PC-9 (cell line): ENCODE measurements at places on chromosomes 7 and 10.

DNA sequence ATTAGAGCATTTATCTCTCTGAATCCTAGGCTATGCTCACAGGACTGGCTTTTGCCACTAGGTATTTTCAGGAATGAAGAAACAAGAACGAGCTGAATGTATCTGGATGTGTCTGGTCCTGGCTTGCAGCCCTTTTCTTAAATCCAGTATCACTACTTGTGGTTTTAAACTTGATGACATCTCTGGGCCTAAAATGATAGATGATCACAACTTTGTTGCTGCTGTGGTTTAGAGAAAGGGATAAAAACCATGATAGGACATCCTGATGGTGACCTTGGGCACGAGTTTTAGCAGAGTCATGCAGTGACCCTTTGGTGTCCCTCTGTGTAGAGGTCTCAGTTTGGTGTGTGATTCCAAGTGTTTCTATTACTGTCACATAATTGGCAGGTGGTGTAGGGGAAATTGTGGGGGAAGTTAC, 31.7 kb upstream of the SEMA3C start:
- no peaks in the 10 kb centered on the region for H3K27me3 ChIP-seq
- no peaks in the 10 kb centered on the region for H3K4me1 ChIP-seq
- H3K36me3 ChIP-seq = no peaks in the 10 kb centered on the region

- H3K4me1 ChIP-seq = peaks cover 13% of the 10 kb centered on the region
- H3K4me3 ChIP-seq = no peak overlapping the region
- H3K36me3 ChIP-seq = peaks cover 9% of the 10 kb centered on the region; the same call in 1 of the 2 replicates
- H3K27me3 ChIP-seq = no peaks in the 10 kb centered on the region
- peak; percentile 51 for DNase-seq
Observed at GRCh38 chr7:141585592-141586510, 34.6 kb downstream of the AGK start.

- no peaks in the 10 kb centered on the region for H3K27me3 ChIP-seq
- no peak overlapping the region for H3K27ac ChIP-seq
- DNase-seq = no peak
- H3K4me3 ChIP-seq = no peak overlapping the region
- H3K4me1 ChIP-seq = no peaks in the 10 kb centered on the region
- H3K36me3 ChIP-seq = no peaks in the 10 kb centered on the region
Observed at GRCh38 chr7:106927536-106927935, 62.5 kb downstream of the PIK3CG start.

DNA sequence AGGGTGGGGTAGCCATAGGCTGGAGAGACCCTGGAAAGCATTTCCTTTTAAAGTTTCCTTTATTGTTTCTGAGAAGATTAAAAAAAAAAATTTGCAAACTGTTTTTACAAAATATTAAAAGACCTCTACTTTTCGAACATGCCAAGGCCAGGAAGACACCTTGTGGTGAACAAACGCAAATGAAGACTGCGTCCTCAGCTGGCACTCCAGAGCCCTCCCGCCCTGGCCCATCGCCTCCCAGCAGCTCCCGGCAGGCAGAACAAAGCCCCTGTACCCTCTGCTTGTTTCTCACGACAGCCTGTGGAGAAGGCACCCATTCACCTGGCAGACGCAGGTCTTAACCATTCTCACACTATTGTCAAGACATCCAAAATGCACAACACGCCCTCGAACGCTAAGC, 56.4 kb downstream of the ESYT2 start:
- no peak overlapping the region for H3K4me3 ChIP-seq
- no peaks in the 10 kb centered on the region for H3K27me3 ChIP-seq
- H3K4me1 ChIP-seq = no peaks in the 10 kb centered on the region
- DNase-seq = no peak

GRCh38 chr10:84176351-84176750, 2.8 kb downstream of the GPR15LG start:
- no peak overlapping the region for H3K4me3 ChIP-seq
- DNase-seq = no peak
- H3K27me3 ChIP-seq = peaks cover 46% of the 10 kb centered on the region
- no peak overlapping the region for H3K27ac ChIP-seq
- H3K4me1 ChIP-seq = no peaks in the 10 kb centered on the region

- DNase-seq = no peak
- no peaks in the 10 kb centered on the region for H3K27me3 ChIP-seq
- no peak overlapping the region for H3K27ac ChIP-seq
- no peak overlapping the region for H3K4me3 ChIP-seq
- H3K4me1 ChIP-seq = no peaks in the 10 kb centered on the region
Observed at GRCh38 chr10:15420858-15421257, 49.8 kb upstream of the FAM171A1 start.

- no peak for DNase-seq
- peaks cover 17% of the 10 kb centered on the region for H3K4me1 ChIP-seq
- H3K27ac ChIP-seq = no peak overlapping the region
- no peaks in the 10 kb centered on the region for H3K36me3 ChIP-seq
- H3K4me3 ChIP-seq = no peak overlapping the region
Observed at GRCh38 chr10:70890917-70891431, 2.6 kb upstream of the PCBD1 start.

DNA sequence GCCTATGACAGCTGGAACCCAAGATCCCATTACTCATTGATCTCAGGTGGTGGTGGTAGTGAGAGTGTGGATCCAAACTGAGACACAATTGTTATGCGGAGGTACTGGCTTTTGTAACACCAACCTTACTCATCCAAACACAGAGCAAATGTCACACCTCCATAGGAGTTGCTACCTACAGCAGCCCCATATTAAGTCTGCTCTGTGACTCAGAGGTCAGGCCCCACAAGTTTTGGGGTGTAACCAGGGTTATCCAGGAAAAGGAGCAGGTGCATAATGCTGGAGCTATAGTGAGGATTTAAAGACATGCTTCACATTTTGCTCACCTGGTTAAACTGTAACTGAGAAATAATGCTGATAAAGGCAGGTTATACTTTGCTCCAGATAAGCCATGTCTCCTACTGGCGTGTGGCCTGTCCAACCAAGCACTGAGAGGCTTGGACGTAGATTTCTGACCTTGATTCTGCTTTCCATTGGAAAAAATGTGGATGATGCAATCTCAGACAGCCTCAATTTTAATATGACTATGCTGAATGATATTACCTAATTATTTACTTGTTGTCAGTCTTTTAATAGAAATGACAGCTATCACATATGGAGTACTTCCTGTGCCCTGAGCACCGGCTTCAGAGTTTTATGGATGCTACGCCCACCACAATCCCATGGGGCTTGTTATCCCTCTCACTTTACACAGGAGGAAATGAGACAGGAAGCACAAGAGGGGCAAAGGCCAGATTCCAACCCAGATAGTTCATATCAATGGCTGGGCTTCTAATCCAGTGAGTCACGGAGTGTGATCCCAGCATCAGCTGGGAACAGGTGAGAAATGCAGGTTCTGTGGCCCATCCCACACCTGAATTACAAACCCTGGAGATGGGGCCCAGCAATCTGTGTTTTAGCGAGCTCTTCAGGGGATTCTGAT, 181.3 kb downstream of the CHN2 start:
- no peaks in the 10 kb centered on the region for H3K36me3 ChIP-seq
- H3K4me1 ChIP-seq = peaks cover 48% of the 10 kb centered on the region
- H3K27ac ChIP-seq = peak overlapping the region; percentile 82
- no peaks in the 10 kb centered on the region for H3K27me3 ChIP-seq
- no peak overlapping the region for H3K4me3 ChIP-seq

GRCh38 chr7:98807068-98808048, 62.5 kb downstream of the TMEM130 start:
- H3K27me3 ChIP-seq = no peaks in the 10 kb centered on the region; the same call in 1 of the 2 replicates
- no peak for DNase-seq
- no peak overlapping the region for H3K27ac ChIP-seq
- H3K36me3 ChIP-seq = no peaks in the 10 kb centered on the region

DNA sequence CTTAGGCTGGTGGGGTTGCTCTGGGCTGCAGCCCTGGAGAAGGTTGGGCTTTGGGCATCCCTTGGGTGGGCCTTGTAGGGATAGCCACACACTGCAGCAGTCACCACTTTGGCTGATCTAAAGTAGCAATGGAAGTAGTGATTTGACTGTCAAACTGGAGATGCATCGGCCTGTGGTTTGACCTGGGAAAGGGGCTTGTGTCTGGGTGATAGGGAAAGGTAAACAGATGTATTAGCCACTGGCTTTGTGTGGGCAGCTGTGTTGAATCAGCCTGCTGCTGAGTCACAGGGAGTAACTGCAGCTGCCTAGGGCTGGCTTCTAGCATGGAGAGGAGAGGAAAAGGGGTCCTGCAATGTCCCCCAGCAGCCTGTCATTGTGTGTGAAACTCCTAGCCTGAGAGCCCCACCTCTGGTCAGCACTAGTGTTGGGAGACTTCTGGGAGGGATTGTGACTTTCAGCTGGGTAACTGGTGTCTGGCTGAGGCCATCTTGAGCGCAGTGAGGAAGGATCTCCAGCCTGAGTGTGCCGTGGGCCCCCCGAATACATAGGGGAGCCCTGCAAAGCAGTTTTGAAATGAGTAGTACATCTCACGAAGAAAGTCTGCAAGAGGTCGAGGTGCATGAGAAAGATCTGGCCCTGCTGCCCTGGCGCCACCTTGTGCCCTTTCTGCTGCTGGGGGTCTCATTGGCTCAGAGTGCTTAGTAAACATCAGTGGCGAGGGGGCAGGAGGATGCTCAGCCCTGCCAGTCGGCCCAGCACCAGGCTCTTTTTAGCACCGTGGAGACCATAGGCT, 117.3 kb downstream of the FANK1 start:
- H3K4me1 ChIP-seq = peaks cover 20% of the 10 kb centered on the region
- no peaks in the 10 kb centered on the region for H3K27me3 ChIP-seq
- no peak for DNase-seq
- no peak overlapping the region for H3K4me3 ChIP-seq
- no peaks in the 10 kb centered on the region for H3K36me3 ChIP-seq

GRCh38 chr7:31067491-31067890, 15.4 kb downstream of the ADCYAP1R1 start:
- H3K27ac ChIP-seq = no peak overlapping the region
- DNase-seq = no peak
- no peak overlapping the region for H3K4me3 ChIP-seq
- H3K36me3 ChIP-seq = no peaks in the 10 kb centered on the region
- peaks cover 93% of the 10 kb centered on the region for H3K27me3 ChIP-seq

- H3K27ac ChIP-seq = no peak overlapping the region
- H3K4me1 ChIP-seq = peaks cover 7% of the 10 kb centered on the region; the same call in 1 of the 2 replicates
- no peak overlapping the region for H3K4me3 ChIP-seq
- no peaks in the 10 kb centered on the region for H3K36me3 ChIP-seq
Observed at GRCh38 chr10:95793401-95794045, 37.6 kb downstream of the ENTPD1 start.

DNA sequence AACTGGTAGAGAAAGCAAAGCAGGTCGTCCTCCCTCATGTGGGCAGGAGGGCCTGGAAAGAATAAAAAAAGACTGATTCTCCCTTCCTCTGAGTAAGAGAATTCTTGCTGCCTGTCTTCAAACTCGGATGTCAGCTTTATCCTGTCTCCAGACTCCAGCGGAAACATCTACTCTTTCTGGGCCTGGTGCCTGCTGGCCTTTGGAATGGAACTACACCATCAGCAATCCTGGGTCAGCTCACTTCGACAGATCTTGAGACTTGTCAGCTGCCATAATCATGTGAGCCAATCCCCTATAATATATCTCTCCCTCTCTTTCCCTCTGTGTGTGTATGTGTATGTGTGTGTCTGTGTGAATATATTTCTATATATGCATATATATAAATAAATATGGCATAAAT, 411.0 kb upstream of the DPP6 start:
- no peaks in the 10 kb centered on the region for H3K36me3 ChIP-seq
- no peak for DNase-seq
- no peak overlapping the region for H3K27ac ChIP-seq
- H3K4me1 ChIP-seq = no peaks in the 10 kb centered on the region
- H3K4me3 ChIP-seq = no peak overlapping the region

- H3K4me1 ChIP-seq = no peaks in the 10 kb centered on the region
- H3K27ac ChIP-seq = no peak overlapping the region
- no peaks in the 10 kb centered on the region for H3K36me3 ChIP-seq
- no peak for DNase-seq
- peaks cover 23% of the 10 kb centered on the region; the same call in 1 of the 2 replicates for H3K27me3 ChIP-seq
Observed at GRCh38 chr10:44262551-44263251, 122.2 kb downstream of the CXCL12 start.

DNA sequence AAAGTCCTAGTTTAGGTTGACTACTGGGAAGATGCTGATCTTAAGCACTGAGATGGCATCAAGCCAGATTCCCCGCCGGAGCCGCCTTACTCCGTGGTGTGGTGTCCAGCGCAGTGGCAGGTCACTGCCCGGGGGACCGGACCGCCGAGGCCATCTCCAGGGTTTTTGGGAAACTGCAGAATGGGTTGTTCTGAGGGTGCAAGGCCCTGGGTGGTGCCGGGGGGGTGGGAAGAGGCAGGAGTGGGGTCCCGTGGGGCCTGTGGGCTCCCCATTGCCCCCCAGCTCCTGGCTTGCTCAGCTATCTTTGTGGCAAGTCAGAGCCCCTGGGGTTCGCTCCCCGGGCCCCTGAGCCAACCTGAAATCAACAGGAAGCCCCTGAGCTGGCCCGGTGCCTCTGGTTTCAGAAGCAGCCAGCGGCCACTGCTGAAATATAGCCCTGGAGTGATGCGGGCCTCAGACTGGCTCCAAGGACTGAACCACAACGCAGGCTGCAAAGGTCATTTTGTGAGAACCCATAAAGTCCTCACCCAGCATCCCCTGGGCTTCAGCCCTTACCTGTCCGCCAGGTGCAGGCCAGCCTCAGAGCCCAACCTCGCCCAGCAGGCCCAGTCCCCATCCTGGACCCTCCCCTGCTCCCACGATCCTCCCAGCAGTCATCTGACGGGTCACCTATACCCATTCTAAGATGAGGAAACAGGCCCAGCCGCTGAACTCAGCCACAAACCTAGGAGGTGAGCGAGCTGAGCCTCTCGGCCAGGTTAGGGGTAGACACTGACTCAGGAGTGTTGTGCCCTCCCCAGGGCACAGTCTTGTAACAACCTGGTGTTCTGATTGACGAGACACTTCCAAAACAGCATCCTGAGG, 102.7 kb downstream of the PDGFA start:
- H3K4me1 ChIP-seq = no peaks in the 10 kb centered on the region
- H3K36me3 ChIP-seq = no peaks in the 10 kb centered on the region
- no peak overlapping the region for H3K27ac ChIP-seq
- peaks cover 81% of the 10 kb centered on the region for H3K27me3 ChIP-seq

DNA sequence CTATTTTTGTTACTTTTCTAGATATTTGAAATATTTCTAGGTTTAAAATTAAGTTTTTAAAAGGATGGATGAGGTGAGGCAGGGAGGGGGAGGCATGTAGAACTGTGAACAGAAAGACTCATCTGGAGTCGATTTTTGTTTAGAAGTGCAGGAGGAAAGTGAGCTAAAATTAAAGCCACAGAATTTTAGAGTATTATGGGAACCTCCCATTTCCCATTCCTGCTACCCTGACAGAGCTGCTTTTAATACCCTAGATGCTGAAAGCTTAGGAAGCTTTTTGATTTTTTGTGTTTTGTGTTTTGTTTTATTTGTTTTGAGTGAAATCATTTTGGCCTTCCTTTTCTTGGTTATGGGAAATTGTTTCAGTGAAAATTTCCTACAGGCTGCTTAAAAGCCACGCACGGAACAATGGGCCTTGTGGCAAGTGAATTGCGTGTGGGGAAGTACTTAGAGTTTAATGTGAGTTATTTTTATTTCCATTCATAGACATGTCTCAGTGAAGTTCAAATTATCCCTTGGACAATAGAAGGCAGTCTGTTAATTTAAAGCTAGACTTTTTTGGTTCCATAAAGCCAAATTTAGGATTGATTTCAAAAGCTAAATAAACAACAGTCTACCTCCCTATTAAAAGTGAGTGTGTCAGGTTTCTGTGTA, 102.0 kb upstream of the HDAC9 start:
- no peak for DNase-seq
- no peak overlapping the region for H3K27ac ChIP-seq
- H3K36me3 ChIP-seq = no peaks in the 10 kb centered on the region
- no peaks in the 10 kb centered on the region for H3K27me3 ChIP-seq
- H3K4me3 ChIP-seq = no peak overlapping the region
- no peaks in the 10 kb centered on the region for H3K4me1 ChIP-seq

GRCh38 chr10:90960355-90960814, 39.5 kb upstream of the ANKRD1 start:
- no peaks in the 10 kb centered on the region for H3K36me3 ChIP-seq
- no peak overlapping the region for H3K4me3 ChIP-seq
- H3K4me1 ChIP-seq = no peaks in the 10 kb centered on the region
- H3K27ac ChIP-seq = no peak overlapping the region
